HepG2 (cell line): ENCODE measurements at places on chromosomes 4 and X. TPM values are rescaled to one million over a fixed set of nuclear protein-coding genes. Genes with fewer than 3 reads are reported as not detected.

Gene PNCK
- 33.1 and 55.3 TPM in 2 replicates for polyA plus RNA-seq

Gene SPANXN4
- not detected in 2 replicates for polyA plus RNA-seq

Gene AMBN
- polyA plus RNA-seq, result not detected in 2 replicates

Gene NMU
- not detected in 2 replicates for polyA plus RNA-seq

Gene ART3
- polyA plus RNA-seq, result not detected in 2 replicates

Gene POLN
- polyA plus RNA-seq, result 1.2 and 1.5 TPM in 2 replicates

Gene TNMD
- not detected in 2 replicates for polyA plus RNA-seq

Gene HDX
- 0.08 TPM in 1 of 2 replicates, not detected in the other for polyA plus RNA-seq

Gene CDK16
- 221 and 225 TPM in 2 replicates for polyA plus RNA-seq

Gene CPE
- polyA plus RNA-seq, result 852 and 1,053 TPM in 2 replicates

Gene ELMOD2
- polyA plus RNA-seq, result 10.2 and 10.9 TPM in 2 replicates

Gene VCX3B
- polyA plus RNA-seq, result not detected in 2 replicates

- peak; percentile 18 for DNase-seq
These were observed 321.3 kb upstream of the CPXCR1 start for GRCh38 chrX:88425739-88426138.

GRCh38 chrX:69616457-69617203 is 717 bp downstream of the EDA start:
- DNase-seq, result peak; percentile 0

GRCh38 chr4:31417040-31417439 is 696.9 kb downstream of the PCDH7 start:
- no peak for DNase-seq

DNA sequence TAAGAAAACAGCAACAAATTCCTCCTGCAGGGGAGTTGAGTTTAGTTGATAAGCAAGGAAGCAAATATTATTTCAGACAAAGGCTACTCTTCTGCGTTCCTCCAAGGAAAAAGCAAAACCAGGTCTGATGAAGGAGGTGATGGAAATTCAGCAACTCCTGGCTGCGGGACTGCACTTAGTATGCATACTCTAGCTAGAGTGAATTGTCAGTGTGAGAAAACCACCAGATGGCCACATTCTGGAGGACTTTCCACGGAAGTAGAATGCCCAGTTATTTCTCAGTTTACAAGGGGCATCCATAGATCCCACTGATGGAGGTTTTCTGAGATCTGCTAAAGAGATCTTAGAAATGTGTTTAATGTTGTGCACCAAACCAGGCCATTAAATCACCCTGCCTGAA is 338.6 kb upstream of the PUDP start:
- no peak for DNase-seq

GRCh38 chrX:69094977-69095669 is 70.1 kb downstream of the PJA1 start:
- DNase-seq, result no peak

DNA sequence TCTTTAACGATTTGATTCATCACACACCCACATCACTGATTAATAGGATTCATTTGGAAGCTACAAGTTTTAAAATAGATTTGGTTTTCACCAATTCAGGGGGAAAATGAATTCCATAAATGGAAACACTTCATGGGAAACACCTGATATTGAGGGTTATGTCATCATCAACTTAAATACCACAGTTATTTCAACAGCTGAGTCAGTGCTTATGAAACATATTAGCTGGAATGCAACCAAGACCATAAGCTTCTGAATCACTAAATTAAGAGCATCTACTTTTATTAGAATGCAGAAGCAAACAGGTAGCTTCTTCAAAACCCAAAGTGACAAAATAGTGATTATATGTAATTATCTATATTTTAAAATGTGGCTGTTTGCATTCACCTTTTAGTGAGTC is 207.8 kb upstream of the DCAF8L1 start:
- no peak for DNase-seq

- DNase-seq, result peak; percentile 78
These were observed 39.9 kb downstream of the TXLNG start for GRCh38 chrX:16826207-16826606.

- DNase-seq, result no peak
These were observed 4.4 kb upstream of the ABLIM2 start for GRCh38 chr4:8163026-8163425.

- DNase-seq, result no peak
These were observed 1.0 kb upstream of the SLC6A8 start for GRCh38 chrX:153686711-153687110.

DNA sequence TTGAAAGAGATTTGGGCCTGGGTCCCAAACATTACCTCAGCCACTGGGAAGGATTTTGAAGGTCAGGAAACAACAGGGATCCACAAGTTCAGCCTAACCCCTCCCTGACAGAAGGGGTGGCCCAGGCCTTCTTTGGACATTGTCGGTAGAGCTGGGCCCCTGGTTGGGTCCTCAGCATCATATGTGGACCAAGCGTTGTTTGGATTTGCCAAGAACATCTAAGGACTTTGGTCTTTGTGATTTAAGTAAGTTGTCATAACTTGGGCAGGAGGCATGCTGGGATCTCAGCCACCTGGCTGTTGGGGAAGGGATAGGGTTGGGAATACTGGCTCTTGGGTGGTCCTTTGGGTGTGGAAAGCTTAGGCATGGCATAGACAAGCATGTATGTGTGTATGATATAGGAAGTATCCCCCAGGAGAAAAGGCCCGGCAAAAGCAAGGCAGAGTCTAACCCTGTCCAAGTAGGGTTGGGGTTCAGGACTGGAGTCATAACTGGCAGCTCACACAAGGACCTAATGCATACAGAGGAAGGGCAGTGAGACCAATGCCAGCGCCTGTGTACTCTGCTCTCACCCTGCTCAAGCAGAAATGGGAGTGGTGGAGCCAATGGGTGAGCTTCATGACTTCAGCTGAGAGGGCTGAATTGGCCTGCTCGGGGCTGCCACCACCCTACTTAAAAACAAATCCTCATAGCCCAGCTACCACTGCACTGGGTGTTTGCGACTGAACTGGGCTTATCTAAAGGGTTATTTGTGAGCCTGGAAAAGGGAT is 102.8 kb downstream of the RTL5 start:
- no peak for DNase-seq

DNA sequence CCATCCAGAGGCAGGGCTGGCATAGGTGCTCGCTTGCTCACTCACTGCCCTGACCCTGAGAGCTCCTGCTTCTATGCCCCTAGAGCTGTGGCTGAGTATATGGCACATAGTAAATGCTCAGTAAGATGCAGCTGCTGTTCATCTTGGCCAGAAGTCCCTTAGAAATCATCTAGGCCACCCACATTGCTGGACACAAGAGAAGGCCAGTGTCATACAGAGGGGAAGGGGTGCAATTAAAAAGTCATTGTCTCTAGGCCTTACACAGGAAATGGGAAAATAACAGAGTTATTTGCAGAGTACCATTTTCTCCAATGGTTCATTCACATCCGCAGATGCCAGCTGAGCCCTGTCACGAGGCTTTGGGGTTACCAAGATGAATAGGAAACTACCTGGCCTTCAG is 88.8 kb downstream of the MAMLD1 start:
- DNase-seq, result no peak

- peak; percentile 3 for DNase-seq
These were observed 2.4 kb upstream of the RAB40AL start for GRCh38 chrX:102934624-102935023.

DNA sequence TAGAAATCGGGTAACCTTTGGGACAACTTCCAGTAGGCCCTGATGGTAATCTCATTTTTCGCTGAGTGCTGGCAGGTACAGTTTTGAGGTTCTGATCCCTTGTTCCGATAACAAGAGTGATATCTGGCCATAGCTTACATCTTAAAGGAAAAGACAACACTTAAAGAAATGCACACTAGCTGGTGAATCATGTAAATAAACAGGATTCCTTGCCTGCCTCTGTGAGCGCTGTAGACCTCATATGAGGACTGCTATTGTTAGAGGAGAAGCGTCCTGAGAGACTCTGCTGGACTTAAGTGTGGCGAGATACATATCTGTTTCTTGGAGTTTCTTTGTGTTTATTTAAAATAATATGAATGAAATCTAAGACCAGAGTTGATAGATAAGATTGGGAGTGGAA is 149.3 kb upstream of the SLC4A4 start:
- DNase-seq, result no peak

- DNase-seq, result no peak
These were observed 36.4 kb downstream of the QDPR start for GRCh38 chr4:17475481-17475880.

- DNase-seq, result no peak
These were observed 135.3 kb upstream of the IL1RAPL2 start for GRCh38 chrX:104430742-104431119.

DNA sequence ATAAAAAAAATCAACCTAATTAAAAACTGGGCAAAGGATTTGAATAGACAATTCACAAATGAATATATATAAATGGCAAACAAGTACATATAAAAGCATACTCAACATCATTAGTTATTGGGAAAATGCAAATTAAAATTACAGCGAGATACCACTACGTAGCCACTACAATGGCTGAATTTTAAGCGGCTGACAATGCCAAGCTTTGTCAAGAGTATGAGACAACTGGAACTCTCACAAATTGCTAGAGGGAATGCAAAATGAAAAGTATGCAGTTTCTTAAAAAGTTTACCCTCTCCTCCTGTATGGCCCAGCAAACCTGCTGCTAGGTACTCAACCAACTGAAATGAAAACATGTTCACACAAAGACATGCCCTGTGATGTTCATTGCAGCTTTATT is 34.8 kb downstream of the ZFP42 start:
- no peak for DNase-seq

GRCh38 chr4:151772274-151772673 is 11.5 kb upstream of the GATB start:
- DNase-seq, result no peak

GRCh38 chrX:7062903-7063302 is 84.6 kb upstream of the STS start:
- no peak for DNase-seq

GRCh38 chrX:100409610-100410590 is at the start of gene PCDH19:
Gene PCDH19, minus strand, starts transcription at chrX:100410273. Its CDS starts 1,676 bp downstream, at chrX:100408597.
- DNase-seq, result no peak

- no peak for DNase-seq
These were observed 339.8 kb downstream of the BCOR start for GRCh38 chrX:39757971-39758370.

DNA sequence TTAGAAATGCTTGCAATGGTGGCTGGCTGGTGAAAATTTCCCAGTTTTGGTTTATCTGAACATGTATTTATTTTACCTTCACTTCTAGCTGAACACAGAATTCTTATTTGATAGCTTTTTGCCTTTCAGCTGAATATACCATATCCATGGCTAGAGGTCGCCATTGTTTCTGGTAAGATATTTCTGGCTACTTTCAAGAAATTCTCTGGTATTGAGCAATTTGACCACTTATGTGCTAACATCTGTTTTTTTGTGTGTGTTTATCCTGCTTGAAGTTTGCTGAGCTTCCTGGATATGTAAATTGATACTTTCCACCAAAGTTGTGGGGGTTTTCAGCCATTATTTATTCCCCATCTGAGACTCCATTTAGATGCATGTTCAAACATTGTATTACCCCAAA is 75.4 kb downstream of the FBXW7 start:
- peak; percentile 25 for DNase-seq

DNA sequence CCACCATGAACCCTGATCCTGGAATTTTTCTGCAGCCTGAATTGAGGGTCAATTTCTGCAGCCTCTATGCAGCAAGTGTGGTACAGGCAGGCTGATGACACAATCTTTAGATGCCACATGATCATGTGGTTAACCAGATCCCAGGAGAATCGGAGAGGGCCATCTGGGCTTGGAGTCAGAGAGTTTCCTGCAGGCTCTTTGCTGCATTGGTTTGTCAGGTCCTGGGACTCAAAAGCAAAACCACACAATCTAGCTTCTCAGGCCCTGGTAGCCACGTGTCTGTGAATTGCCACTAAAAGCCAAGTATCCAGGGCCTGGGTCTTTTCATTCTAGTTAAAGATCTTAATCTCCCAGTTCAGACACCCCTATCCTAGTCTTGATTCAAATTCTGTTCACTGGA is 464.5 kb downstream of the BCOR start:
- no peak for DNase-seq

DNA sequence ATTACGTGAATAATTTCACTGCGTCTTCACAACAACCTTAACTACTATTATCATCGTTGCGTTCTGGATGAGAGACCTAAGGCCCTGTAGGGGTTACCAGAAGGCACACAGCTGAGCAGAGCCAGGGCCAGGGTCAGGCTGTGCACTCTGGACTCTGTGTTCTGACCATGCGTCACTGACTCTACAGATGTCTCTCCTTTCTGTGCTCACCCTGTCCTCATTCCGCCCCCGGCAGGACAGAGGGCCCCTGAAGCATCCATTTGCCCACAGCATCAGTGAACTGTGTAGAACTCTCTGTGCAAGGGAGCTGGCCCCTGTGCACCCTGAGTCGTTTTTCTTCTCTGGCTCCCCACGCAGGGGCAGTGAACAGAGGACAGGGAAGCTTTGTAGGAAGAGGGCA is 21.3 kb downstream of the GPKOW start:
- peak; percentile 75 for DNase-seq

DNA sequence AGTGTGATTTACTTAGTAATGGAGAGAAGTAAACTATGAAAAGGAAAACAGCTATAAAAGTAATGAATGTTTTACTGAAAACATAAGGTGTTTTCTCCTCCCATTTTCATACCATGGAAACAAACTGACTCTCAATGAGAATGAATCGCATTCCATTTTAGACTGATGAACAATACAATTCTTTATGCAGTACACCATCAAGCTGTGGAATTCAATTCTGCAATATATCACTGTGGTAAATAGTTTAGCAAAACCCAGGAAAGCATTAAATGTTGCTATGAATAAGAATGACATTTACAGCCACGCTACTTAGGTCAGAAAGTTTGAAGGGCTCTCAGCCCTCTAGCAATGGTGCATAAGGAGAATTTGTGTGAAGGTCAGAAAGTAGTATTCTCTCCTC is 7.4 kb downstream of the DCAF8L2 start:
- no peak for DNase-seq

DNA sequence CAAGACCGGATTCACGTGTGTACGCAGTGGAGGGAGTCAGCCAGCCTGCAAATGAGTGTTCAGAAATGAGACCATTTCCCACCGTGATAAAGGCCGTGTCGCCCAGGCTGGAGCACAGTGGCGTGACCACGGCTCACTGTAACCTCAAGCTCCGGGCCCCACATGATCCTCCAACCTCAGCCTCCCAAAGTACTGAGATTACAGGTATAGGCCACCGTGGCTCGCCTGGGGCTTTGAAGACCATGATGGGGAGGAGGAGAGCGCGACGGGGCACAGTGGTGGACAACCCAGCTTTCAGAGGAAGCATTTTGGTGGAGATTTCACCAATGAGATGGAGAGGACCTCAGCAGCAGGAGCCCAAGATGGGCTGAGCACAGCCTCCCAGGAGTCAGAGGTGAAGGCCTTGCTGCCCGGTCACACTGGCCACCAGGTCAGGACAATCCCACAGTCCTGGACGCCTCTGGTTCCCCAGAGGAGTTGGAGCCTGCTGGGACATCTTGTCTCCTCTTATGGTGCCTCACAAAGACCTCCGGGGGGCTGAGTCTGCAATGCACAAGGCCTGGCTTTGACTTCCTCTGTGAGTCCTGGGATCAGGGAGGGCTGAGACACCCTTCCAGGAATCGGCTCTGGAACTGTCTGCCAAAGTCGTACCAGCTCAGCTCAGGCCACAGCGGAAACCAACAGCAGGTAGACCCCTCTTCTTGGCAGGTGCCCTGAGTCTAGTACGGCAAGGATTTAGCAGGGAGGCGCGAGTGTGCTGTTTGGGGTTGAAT is 22.4 kb upstream of the MXD4 start:
- no peak for DNase-seq
